ENCODE measurements at places on chromosomes 2 and 18.

DNA sequence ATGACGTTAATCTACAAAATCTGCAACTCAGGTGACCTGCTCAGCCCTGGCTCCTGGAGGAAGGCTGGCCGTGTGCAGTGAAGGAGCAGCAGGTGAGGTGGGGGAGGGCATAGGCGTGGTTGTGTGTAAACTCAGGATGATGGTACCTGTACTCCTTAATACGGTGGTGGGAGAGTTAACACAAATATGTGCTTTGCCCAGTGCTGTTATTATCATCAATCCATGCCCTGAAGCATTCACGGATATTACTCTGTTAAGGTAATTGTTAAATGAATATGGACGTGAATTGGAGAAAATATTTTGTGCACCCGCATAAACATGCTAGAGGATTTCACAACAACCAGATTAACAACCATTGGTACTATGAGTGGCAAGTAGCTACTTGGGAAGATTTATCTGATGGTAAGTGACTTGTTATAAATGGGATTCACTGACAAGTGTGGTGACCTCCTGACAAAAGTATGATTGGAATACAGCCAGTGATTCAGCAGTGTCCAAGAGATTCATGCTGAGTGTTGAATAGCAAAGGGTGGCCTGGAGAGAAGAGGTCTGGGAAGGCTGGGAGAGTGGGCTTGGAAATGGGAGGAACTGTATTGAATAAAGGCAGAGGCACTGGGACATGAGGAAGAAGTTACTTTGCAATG is 194.1 kb downstream of the TPGS2 start:
- DNase-seq = no peak

- peak; percentile 2 for DNase-seq
These were observed 291.0 kb upstream of the DOK6 start for GRCh38 chr18:69109686-69110085.

DNA sequence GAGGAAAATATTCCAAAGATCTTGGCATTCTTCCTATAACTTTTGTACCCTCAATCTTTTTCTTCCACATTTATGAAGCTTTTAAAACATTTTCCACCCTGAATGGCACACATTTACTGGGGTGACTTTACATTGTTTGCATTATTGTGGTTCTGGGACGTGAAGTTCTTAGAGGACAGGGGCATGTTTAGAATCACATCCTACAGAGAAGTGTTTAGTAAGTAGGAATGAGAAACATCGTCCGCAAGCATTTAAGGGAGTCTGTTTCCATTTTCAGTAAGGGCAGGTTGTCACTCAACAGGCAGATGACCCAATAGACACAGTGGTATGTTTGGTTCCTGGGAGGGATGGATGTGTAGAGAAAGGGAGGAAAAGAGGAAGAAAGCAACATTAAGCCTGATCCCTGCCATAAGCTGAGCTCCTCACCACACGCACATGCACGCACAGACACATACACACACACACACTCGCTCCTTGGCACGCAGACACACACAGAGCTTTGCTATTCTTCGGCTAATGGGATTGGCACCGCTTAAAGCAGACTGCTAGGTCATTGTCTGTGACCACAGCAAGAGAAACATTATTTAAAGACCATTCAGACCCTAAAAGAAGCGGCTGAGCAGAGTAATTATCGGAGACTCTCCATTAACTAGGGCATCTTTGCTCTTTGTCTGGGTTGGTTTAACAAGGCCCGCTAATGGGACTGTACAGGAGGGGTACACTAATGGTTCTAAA is 14.2 kb upstream of the PLEKHM3 start:
- no peak for DNase-seq

DNA sequence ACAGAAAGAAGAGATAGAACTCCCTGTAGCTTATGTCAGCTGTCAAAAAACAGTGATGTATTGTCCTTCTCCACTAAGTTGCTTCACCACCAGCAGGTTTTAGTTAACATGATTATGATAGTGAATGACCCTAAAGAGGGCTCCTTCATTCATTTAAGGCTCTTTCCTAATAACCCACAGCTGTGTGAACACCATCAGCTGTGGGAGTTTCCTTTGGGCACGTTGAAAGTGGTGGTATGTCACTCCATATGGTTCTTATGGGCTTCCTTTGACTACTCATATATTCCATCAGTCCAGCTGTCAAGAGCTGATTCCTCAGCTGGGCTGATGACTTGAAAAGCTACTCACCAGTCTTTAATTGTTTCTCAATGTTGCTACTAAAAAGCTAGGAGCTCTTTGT is 210.3 kb downstream of the UBE2E3 start:
- peak; percentile 13 for DNase-seq

DNA sequence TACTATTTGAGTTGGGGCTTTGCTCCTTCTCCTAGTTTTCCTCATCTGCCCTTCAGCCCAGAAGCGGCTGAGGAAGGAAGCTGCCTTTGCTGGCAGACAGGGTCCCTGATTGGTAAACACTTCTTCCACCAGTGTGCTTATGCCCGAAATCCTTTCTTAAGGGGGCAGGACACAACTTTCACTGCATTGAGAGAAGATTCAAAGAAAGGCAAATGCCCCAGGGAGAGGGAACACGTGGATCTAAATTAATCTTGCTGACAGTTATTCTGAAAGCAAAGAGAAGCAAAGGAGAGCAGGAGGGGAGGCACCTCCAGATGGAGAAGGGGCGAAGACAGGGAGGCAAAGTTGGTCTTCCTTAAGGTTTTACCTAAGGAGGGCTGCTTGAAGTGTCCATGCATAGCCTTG is 92.1 kb upstream of the EFEMP1 start:
- DNase-seq = no peak

- no peak for DNase-seq
These were observed 47.7 kb downstream of the FN1 start for GRCh38 chr2:215388002-215388728.

DNA sequence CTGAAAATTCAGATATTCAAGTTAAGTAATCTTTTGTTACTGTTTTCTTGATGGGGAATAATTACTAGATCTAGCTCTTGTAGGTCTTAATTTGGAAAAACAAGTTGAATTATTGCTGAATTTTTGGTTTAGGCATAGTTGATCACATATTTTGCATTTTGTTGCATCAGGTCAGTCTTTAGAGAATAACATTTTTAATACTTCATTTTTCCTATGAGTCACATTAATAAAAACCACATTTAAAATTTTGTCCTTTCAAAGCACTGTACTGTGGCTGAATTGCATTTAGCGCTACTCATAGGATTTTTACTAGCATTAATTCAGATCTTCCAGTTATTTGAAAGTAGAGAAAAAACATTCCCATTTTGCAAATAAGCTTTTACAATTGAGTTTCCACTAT is 23.2 kb downstream of the MAP4K4 start:
- DNase-seq = peak; percentile 62

GRCh38 chr2:10993001-10993481 is 81.3 kb downstream of the KCNF1 start:
- peak; percentile 51 for DNase-seq

DNA sequence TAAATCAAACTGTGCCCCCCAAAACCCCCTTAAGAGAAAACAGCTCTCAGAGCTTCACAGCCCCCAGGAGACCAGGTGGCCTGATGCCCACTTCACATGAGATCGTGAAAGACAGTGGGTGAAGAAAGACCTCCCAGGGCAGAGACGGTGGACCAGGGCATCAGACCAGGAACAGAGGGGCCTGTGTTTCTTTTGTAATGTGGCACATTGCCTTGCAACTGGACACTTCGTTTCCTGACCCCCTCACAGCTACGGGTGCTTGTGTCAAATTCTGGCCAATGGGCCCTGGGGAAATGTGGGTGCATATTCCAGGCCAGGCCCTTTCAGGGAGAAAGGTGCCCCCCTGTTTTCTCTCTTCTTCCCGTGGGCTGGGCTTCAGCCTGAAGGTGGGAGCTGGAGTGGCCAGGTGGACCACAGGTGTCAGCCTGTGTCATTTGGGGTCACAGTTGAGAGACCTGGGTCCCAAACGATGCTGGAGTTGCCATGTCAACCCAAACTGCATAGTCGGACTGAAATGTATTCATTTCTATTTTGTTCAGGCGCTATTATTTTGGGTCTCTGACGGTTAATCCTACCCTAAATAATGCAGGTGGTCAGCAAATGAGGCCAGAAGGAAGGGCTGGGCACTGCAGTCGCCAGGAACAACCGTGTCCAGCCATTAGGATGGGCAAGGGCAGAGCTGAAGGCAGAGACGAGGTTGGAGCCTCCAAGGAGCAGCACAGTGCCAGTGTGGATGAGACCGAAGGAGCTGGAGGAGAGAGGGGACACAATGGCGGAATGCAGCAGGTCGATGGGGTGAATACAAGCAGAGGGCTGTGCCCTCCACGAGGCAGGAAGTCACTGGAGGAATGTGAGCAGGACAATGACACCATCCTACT is 338.2 kb downstream of the EIPR1 start:
- DNase-seq = no peak

DNA sequence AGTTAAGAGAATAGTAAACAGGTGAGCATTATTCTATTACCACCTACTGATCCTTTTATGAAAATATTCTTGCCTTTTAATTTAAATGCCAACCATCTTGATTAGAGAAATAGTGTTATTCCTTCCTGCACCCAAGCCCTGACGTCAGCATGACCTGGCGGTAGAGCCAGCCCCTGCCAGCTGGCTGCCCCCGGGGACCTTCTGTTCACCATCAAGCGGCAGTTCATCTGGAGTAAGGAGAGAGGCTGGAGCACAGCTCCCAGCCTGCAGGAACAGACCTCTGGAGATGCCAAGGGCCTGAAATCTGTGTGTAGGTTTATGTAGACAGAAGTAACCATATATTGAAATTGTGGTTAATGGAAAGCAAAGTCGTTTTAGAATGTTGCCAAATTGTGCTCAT is 171.8 kb downstream of the GBX2 start:
- DNase-seq = no peak

DNA sequence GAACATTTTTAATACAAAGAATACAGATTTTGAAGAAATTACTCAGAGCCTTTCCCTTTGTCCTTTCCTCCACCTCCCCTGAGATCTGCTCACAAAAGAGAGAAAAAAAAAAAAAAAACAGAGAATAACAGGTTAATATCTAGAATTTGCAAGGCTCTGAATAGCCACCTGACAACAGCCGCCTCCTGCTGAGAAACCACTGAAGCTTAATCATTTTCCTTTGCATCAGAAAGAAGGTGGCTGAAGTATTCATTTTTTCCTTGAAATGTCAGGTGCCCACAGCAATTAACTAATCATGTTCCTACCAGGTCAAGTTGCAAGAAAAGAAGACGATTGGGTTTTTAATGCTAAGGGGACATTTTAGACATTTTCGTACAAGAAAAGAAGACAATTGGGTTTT is 21.2 kb downstream of the CNTNAP5 start:
- no peak for DNase-seq

GRCh38 chr2:103161456-103162289 is 399.8 kb downstream of the TMEM182 start:
- DNase-seq = peak; percentile 74

- DNase-seq = no peak
These were observed 35.9 kb downstream of the TAF4B start for GRCh38 chr18:26262156-26262555.

GRCh38 chr2:60549238-60549927 is 4.1 kb downstream of the BCL11A start:
- peak; percentile 61 for DNase-seq

DNA sequence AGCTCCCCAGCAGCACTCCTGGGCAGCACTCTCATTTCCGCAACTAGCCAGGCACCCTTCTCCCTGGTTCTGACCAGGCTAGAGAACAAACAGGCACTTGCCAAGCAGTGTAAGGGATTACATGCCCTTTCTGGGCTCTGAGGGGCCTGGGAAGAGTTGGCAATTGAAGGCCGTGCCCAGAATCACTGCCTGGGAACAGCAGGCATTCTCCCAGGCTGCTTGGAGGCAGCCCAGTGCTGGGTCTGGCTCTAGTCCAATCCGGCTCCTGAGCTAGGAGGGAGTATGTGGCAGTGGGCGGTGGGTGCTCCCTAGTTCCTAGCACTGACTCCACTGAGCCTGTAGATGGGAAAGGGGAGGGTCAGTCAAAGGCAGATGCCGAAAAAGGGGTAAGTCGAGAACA is 34.1 kb upstream of the SP3 start:
- DNase-seq = no peak

GRCh38 chr2:219638217-219638947 is 11.0 kb downstream of the SLC4A3 start:
- DNase-seq = no peak

DNA sequence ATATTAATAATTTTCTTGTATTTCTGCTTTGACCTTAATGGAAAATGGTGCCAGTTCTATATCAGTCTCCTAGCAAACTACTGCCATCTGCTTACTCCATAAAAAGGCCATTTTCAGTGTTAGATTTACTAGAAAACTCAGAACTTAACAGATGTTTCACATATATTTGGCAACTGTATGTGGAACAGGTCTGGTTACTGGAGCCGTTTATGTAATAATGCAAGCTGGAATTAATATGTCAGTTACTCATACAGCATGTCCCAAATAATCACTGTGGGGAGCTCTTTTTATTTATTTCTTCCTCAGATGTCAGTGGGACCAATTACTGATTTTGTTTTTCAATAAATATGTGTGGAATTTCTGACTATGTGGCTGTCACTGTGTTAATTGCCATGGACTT is 1247.6 kb downstream of the CNTNAP5 start:
- DNase-seq = no peak

GRCh38 chr2:202376460-202377206 is 506 bp downstream of the BMPR2 start:
- peak; percentile 54 for DNase-seq

DNA sequence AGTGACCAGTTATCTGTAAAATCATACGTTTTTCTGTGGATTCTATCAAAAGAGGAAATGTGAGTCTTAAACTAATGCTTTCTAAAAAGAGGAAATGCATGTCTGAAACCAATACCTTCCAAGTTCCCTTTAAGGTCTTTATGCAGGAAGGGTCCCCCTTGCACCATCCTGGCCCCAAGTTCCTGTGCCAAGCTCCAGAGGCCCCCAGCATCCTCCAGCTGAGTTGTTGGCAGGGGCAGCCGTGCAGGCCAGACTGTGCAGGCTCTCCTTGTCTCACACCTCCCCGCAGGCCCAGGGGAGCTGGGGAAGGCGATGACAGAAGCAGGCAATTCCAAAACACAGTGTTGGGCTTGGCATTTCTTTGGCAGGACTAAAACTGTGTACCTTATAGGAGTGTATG is 39.2 kb downstream of the DPYSL5 start:
- DNase-seq = no peak

GRCh38 chr2:73071360-73072128 is at the start of gene SFXN5:
SFXN5 (minus strand) TSS chr2:73071712; CDS start chr2:73071705, 7 bp downstream.
- peak; percentile 100 for DNase-seq

DNA sequence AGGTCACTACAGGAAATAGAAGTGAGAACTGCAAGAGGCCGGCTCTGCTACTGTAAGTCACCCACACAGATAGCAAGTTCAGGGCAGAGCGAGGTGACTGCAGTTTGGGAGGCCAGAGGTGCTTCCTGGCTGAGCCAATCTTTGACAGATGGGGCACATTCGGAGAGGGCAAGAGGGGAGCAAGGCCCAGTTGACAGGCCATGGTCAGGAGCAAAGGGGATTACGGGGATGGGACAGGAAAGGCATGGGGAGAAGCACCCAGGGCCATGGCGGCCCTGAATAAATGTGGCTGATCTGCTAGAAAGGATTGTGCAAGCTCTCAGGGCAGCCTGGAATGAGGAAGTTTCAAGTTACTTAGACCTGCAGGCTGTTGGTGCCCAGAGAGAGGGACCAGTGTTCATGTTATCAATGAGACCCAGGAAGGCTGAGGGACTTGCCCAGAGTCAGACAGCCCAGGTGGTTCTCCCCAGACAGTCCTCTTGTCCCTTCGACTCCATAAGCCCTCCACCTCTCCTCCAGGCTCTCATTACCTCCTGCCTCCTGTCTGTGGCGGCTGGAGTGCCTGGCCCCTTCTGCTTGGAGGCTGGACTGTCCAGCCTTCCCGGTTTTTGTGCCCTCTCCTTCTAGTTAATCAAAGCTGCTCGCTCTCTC is 123.3 kb downstream of the CTIF start:
- peak; percentile 72 for DNase-seq

GRCh38 chr2:16402891-16403290 is 262.7 kb downstream of the CYRIA start:
- no peak for DNase-seq
